Ascending aorta (tissue), 2 donors: ENCODE measurements at places on chromosomes 1 and 21. TPM values are rescaled to one million over a fixed set of nuclear protein-coding genes. Genes with fewer than 3 reads are reported as not detected.

Gene MYOM3
- total RNA-seq, result 1.2 TPM

Gene OLFML2B
- 79.7 TPM for total RNA-seq

Gene PLA2G2F
- not detected for total RNA-seq

Gene SHISAL2A
- total RNA-seq, result not detected

Gene LORICRIN
- not detected for total RNA-seq

DNA sequence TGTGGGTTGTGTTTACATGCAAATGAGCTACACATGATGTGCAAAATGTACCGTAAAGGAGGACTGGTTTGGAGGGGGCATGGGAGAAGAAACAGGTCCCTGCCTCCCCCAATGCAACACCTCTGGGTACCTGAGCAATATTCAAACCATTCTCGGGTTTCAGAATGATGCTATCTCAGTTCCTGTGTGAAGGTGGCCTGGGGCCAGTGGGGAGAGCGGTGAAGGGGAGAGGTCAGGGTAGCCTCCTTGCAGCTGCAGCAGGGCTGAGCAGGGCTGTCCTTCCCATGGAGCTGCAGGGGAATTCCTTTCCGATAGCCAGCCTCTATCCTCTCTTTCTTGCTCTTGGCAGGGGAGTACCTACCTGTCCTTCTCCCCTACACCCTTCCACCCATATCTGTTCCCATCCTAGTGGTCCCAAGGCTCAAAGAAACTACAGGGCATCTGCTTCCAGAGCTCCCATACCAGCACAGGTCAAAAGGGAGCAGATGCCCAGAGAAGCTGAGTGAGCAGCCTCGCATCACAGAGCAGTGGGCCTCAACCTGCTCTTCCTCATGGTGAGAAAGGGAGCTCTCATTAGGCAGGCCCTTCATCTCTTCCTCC lies 11.9 kb downstream of the MEF2D start:
- DNase-seq, result no peak
- H3K4me1 ChIP-seq, result peaks cover 87% of the 10 kb centered on the region

DNA sequence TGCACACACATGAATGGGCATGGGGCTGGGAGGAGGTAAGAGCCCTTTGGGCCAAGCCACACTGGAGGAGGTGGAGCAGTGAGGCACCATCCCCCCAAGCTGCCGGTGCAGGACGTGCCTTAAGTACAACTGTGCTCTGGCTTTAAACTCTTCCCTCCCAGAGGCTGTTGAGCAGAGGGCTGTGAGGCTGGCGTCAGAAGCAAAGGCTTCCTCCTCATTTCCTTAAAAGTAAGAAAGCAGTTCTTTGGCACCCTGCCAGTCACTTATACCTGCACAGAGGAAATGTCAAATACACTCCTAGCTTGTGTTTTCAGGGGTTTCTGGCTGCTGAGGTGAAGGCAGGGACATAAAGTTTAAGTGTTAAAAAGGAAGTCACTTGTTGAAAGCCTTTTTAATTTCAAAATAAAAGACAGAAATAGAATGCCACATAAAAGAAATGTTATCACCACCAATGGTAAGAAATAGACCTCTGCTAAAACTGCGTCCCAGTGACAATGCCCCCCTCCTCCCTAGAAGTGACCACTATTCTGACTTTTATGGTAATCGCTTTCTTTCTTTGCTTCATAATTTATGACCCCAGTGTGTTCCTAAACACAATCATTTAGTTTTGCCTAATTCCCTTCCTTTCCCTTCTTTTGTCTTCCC lies 33.0 kb downstream of the LAMC2 start:
- no peak overlapping the region for H3K4me3 ChIP-seq
- H3K27ac ChIP-seq, result peak overlapping the region; percentile 69
- no peaks in the 10 kb centered on the region for H3K36me3 ChIP-seq
- no peaks in the 10 kb centered on the region for H3K27me3 ChIP-seq
- peak; percentile 70 for DNase-seq

DNA sequence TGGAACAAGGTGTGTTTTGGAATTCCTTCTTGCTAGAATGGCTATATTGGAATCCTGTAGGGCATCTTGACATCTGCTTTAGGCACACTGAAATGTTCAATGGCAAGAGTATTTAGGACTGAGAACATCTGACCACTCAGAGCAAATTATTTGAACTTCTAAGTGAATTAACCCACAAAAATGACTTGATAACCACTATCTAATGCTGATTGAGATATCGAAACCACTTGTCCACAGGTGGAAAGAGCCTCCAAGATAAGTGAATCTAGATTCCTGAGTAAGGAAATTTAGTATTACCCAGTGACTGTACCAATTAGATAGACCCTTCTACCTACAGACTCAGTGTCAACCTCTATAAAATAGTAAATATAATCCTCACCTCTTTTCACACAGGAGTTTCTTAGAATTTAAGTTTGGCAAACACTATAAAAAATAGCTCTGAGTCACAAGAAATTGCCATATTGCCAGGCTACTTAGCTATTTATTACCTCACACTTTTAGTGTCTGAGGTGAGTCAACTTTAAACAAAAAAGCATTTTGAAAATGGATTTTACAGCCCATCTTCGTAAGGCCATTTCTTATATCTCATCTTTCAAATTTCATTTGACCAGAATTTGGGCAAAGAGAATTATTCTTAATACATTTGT lies 421.8 kb downstream of the PTBP2 start:
- H3K27me3 ChIP-seq, result no peaks in the 10 kb centered on the region
- no peak overlapping the region for H3K27ac ChIP-seq
- no peaks in the 10 kb centered on the region for H3K4me1 ChIP-seq
- no peak for DNase-seq
- H3K4me3 ChIP-seq, result no peak overlapping the region

DNA sequence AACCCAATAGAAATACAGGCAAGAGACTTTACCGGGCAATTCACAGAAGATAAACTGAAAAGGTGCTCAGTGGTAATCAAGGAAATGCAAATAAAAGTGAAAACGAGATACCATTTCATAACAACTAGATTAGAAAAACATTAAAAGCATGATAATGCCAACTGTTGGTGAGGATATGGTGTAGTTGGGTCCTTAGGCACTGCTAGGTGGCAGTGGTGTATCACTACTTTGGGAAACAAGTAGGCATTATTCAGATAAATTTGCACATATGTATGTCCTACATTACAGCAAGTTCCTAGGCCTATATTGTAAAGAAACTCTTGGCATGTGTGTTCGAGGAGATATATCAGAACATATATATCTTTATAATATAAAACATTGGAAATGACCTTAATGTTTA lies 31.0 kb downstream of the AZIN2 start:
- H3K36me3 ChIP-seq, result no peaks in the 10 kb centered on the region
- H3K4me1 ChIP-seq, result no peaks in the 10 kb centered on the region
- DNase-seq, result no peak

DNA sequence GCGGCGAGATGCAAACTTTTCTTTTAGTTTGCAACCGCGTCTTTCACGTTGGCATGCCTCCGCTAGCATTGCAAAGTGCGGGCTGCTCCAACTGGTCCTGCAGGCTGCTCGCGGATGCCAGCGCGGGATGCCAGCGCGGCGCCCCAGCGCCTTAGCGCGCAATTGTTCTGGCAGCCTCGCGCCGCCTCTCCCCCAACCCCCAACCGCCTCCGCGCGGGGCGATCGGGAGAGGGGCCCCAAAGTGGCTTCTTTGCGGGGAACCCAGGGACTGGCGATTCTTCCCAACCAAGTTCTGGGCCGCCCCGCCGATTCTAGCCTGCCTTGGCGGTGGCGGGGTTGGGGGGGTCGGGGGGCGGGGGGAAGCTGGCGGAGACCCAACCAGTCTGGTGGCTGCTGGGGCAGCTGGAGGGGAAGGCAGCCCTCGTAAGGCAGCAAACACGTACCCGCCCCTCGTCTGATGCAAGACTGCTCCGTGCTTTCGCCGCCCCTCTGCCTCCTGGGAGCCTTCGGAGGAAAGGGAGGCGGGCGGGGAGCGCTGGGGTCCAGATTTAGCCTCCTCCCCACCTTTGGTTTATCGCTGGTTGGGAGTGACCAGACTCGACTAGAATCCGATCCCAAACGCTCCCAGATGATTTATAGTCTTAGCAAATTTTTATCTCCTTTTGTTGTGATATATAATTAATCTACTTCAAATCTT lies 756 bp downstream of the PHGDH start:
- DNase-seq, result peak; percentile 35
- no peaks in the 10 kb centered on the region for H3K27me3 ChIP-seq
- H3K27ac ChIP-seq, result peak overlapping the region; percentile 86
- no peaks in the 10 kb centered on the region for H3K36me3 ChIP-seq
- H3K4me1 ChIP-seq, result no peaks in the 10 kb centered on the region
- H3K4me3 ChIP-seq, result peak overlapping the region; percentile 81

- H3K4me1 ChIP-seq, result peaks cover 4% of the 10 kb centered on the region
- H3K4me3 ChIP-seq, result no peak overlapping the region
- no peaks in the 10 kb centered on the region for H3K27me3 ChIP-seq
Measured at GRCh38 chr1:151541752-151542151, 1.6 kb downstream of the TUFT1 start.

- no peaks in the 10 kb centered on the region for H3K4me1 ChIP-seq
- H3K36me3 ChIP-seq, result peaks cover 60% of the 10 kb centered on the region
- DNase-seq, result no peak
- no peak overlapping the region for H3K4me3 ChIP-seq
- no peaks in the 10 kb centered on the region for H3K27me3 ChIP-seq
Measured at GRCh38 chr1:200654660-200655059, 15.0 kb downstream of the DDX59 start.

DNA sequence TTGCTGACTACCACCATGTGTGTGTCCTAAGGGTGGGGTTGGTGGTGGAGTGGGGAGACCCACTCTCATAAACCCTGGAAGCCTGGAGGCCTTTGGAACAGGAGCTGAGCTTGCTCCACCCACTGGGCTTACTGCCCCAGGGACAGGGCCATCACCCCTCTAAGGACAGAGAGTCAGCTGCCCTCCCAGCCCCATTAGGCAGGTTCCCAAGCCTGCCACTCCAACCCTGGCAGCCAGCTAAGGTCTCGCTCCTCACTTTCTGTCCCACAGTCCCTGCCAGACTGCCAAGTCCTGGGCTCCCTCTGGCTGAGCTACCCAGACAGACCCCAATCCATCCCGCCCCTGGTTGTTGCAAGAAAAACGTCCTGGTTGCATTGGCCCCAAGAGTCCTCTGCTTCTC lies 3.8 kb downstream of the NT5C1A start:
- peaks cover 16% of the 10 kb centered on the region for H3K4me1 ChIP-seq
- H3K4me3 ChIP-seq, result no peak overlapping the region
- no peaks in the 10 kb centered on the region for H3K36me3 ChIP-seq
- H3K27me3 ChIP-seq, result no peaks in the 10 kb centered on the region
- no peak for DNase-seq
- no peak overlapping the region for H3K27ac ChIP-seq

DNA sequence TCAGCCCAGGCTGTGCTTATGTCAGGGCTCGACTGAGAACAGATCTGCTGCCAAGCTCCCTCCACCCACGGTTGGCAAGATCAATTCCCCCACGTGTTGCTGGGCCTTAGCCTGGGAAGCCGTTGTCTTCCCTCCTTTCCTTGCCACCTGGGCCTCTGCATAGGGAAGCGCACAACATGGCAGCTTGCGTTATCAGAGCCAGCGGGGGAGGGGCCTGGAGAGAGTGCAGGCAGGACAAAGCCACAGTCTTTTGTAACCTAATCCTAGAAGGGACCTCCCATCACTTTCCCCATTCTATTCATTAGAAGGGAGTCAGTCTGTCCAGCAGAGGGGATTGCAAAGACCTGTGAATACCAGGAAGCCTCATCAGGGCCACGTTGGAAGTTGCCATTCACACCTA lies 17.0 kb upstream of the IGSF21 start:
- DNase-seq, result no peak
- H3K4me3 ChIP-seq, result no peak overlapping the region
- no peaks in the 10 kb centered on the region for H3K27me3 ChIP-seq
- peaks cover 4% of the 10 kb centered on the region for H3K4me1 ChIP-seq
- H3K27ac ChIP-seq, result no peak overlapping the region
- no peaks in the 10 kb centered on the region for H3K36me3 ChIP-seq

GRCh38 chr1:28045777-28046176 lies 42.6 kb downstream of the EYA3 start:
- DNase-seq, result no peak
- H3K36me3 ChIP-seq, result peaks cover 11% of the 10 kb centered on the region
- H3K27me3 ChIP-seq, result no peaks in the 10 kb centered on the region
- no peak overlapping the region for H3K4me3 ChIP-seq
- no peaks in the 10 kb centered on the region for H3K4me1 ChIP-seq

DNA sequence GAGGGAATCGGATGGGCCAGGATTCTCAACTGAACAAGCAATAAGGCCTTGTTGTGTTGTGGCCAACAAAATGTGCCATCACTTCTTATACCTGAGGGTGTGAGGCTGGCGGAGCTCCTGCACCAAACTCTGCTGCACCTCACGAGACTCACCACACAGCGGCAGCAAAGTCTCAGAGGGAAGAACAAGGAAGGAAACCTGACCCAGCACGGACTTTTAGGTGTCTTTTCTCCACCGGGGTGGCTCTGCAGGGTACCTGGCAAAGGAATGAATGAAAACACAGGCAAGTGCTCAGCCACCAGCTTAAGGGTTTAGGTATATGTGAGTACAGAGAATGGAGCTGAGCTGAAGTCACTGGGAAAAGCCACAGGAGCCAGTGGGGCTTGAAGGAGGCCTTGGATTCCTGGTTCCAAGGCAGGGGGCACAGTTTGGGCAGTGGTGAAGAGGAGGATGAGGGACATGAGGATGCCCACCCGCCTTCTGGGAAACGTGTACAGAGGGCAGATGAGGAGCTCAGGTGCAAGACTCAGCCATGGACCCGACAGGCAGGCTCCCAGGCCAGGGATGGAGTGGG lies 31.1 kb upstream of the HSD3B1 start:
- H3K4me3 ChIP-seq, result no peak overlapping the region
- no peak for DNase-seq
- H3K4me1 ChIP-seq, result no peaks in the 10 kb centered on the region
- no peaks in the 10 kb centered on the region for H3K36me3 ChIP-seq

DNA sequence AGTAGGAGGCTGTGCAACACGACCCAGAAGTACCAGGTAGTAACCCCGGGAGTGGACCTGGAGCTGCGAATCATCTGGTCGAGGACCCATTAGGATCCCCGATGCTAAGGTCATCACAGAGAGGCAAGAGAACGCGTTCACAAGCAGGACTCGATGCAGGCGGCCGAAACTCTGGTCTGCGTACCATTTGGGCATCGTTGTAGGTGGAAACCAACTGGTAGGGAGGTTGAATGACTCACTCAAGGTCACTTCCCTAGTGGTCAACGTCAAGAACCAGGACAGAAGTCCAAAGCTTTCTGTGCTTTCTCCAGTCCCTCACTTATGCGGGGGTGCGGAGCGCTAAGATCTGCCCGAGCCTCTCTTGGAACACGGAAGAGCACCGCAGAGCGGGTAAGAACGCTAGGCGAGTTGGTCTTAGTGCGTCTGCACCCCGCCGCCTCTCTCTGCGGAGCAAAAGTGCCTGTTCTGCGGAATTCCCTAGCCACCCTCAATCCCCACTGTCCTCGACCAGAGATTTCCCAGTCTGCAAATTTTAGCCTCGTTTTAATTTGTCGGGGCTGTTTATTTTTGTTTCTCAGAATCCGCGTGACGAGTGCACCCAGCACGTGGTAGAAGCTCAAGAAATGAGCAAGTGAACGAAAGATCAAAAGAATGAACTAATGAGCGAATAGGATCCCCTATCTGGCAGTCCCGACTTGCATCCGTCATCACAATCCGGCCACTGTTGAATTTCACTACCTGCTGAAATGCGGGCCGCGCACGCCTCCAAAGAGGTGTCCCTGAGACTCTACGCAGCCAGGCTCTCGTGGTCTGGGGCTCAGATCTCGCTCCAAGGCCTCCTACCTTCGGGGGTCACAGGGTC lies 12.2 kb downstream of the HLX start:
- peaks cover 28% of the 10 kb centered on the region for H3K27me3 ChIP-seq
- no peaks in the 10 kb centered on the region for H3K36me3 ChIP-seq
- no peaks in the 10 kb centered on the region for H3K4me1 ChIP-seq
- DNase-seq, result no peak
- no peak overlapping the region for H3K4me3 ChIP-seq
- H3K27ac ChIP-seq, result no peak overlapping the region
